CD4-positive, alpha-beta T cell treated with Interleukin-15 for 1 hour (primary cell): ENCODE measurements at places on chromosomes 2 and 18.

GRCh38 chr18:10140461-10141282, 226.9 kb downstream of the VAPA start:
- no peak for DNase-seq

GRCh38 chr18:68714366-68714711, 569 bp downstream of the TMX3 start:
- DNase-seq: no peak

- DNase-seq: no peak
Measured at GRCh38 chr2:27184115-27184514, 27.7 kb upstream of the ATRAID start.

GRCh38 chr2:12967804-12968203, 251.1 kb downstream of the TRIB2 start:
- DNase-seq: no peak

DNA sequence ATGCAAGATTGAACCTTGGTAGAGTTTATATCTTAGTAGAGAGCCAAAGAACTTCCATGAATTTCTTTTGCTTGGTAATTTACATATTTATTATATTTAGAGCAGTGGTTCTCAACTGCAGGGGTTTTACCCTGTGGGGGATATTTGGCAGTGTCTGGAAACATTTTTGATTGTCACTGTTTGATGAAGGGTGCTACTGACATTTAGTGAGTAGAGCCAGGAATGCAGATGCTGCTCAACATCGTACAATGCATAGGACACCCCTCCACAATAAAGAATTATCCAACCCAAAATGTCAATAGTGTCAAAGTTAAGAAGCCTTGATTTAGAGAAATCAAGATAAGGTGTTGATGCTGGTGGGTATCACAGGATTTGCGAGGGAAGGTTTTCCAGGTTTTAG, 14.7 kb downstream of the AGFG1 start:
- DNase-seq: no peak
